ENCODE measurements at places on chromosomes 6 and 20. TPM values are rescaled to one million over a fixed set of nuclear protein-coding genes. Genes with fewer than 3 reads are reported as not detected.

Gene TDRD6
- polyA plus RNA-seq = 0.84 TPM

Gene TSPO2
- 0.88 TPM for polyA plus RNA-seq

Gene CPXM1
- polyA plus RNA-seq = 7.1 TPM

Gene CCR6
- polyA plus RNA-seq = 0.43 TPM

Gene ASIP
- polyA plus RNA-seq = 0.84 TPM

Gene TRAPPC3L
- not detected for polyA plus RNA-seq

Gene OPRL1
- 0.39 TPM for polyA plus RNA-seq

Gene MOG
- polyA plus RNA-seq = not detected

Gene CCN6
- polyA plus RNA-seq = 8.4 TPM

Gene PTCHD4
- polyA plus RNA-seq = 0.24 TPM

Gene ECT2L
- not detected for polyA plus RNA-seq

Gene PACRG
- 20.0 TPM for polyA plus RNA-seq

Gene TEAD3
- 11.3 TPM for polyA plus RNA-seq

Gene BTNL2
- polyA plus RNA-seq = not detected

Gene BHLHE23
- not detected for polyA plus RNA-seq

Gene OR2H1
- not detected for polyA plus RNA-seq

Gene PEX7
- polyA plus RNA-seq = 21.3 TPM

Gene GPR31
- not detected for polyA plus RNA-seq

Gene TINAG
- polyA plus RNA-seq = 73.0 TPM

Gene C20orf144
- polyA plus RNA-seq = not detected

Gene FOXA2
- polyA plus RNA-seq = not detected

Gene COL21A1
- polyA plus RNA-seq = 1.6 TPM

Gene MYLK2
- not detected for polyA plus RNA-seq

Gene RBM24
- polyA plus RNA-seq = 0.47 TPM

Gene PACSIN1
- polyA plus RNA-seq = 4.1 TPM

Gene BMP6
- 5.0 TPM for polyA plus RNA-seq

Gene CFB
- polyA plus RNA-seq = 154 TPM

Gene OLIG3
- not detected for polyA plus RNA-seq

Gene ANGPT4
- 0.24 TPM for polyA plus RNA-seq
